ENCODE measurements at places on chromosomes 7 and 10. TPM values are rescaled to one million over a fixed set of nuclear protein-coding genes. Genes with fewer than 3 reads are reported as not detected.

TMEM213 gene
- total RNA-seq, result not detected

DNA sequence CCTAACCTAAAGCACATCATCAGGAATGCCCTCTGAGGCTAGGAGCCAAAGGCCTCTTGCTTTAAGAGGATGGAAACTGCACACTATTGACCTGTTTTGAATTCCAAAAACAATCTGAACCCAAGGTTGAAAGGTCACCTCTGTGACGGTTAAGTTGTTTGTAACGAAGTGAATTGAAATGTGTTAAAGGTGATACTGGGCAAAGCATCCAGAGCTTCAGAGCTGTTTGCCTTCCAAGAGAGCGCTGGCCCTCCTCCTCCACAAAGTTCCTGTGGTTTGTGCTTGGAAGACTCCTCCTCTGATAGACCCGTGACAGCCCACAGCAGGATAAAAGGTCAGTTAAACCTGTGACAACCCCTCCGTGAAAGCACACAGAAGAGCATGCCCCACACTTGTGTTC, 133.7 kb upstream of the CTTNBP2 start:
- DNase-seq, result no peak

GRCh38 chr7:47573758-47574481, 8.0 kb downstream of the TNS3 start:
- DNase-seq, result no peak

DNA sequence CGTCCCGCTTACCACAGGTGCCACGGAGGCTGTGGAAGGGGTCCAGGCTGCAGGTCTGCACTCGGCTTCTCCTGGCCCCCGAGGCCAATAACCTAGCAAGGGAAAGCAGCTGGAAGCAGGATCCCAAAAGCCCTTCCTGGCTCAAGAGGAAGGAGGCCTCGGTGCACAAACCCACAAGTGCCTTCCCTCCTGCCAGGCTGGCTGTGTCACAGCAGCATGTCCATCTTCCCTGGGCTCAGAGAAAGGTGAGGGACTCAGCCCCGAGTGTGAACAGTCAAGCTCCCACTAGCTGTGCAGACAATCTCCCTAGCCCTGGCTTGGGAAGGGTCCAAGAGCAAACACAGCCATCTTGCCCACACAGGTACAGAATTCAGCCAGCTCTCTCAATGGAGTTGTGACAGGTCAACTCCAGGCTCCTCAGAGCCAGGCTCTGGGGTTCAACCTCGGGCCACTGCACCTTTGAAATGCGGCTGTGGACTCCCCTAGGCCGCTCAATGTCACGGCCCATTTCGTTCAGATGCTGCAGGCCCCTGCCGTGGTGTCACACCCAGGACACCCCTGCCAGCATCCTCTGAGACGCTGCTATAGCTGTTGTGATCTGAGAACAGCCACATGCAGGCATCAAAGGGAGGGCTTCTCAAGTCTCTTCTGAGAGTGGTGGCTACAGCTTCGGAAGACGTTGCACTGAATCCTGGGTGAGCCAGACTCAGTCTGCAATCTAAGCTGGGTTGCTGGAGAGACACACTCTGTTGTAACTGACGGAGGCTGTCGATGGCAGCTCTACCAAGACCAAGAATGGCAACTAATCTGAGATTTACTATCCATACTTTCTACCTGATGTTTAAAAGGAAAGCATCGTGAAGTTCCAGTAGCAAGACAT, 137.9 kb downstream of the DIP2C start:
- no peak for DNase-seq

DNA sequence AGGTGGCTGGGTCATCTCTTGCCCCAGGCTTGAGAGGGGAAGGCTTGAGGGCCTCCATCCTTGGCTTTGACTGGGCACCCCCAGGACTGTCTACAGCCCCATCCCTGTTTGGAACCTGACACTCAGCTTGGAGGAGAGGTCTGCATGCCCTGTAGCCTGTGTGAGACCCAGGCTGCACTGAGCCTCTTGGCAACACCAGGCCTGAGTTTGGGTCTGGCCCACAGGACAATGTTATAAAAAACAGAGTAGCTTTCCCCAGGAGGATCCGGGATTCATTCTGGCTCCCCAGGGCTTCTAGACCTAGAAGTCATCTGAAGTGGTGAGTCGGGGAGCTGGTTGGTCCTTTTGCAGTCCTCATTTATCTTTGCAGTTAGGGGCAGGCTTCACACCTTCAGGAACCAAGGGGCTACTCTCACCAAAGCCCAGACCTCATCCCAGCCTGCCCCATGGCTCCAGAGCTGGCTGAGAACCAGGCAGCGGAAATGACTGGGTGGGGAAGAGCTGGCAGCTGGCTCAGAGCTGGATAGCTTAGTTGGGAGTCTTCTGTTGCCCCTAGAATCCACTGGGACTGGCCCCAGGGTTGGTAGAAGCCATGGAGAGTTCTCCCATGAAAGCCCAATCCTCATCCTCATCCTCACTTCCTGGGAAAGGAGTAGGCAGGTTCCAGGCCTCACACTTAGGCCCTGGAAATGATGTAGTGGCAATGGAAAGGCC, 68.8 kb downstream of the ADCYAP1R1 start:
- peak; percentile 15 for DNase-seq

DNA sequence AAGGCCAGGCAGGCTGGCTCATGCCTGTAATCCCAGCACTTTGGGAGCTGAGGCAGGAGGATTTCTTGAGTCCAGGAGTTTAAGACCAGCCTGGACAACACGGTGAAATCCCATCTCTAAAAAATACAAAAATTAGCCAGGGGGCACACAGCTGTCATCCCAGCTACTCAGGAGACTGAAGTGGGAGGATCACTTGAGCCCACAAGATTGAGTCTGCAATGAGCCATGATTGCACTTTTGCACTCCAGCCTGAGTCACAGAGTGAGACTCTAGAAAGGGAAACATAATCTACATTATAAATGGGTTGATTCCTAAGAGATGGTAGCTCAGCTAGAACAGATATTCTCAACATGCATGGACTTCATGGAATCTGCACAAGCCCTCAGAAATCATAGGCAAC, 6.3 kb upstream of the LIPF start:
- no peak for DNase-seq

CPXM2 gene
- not detected for total RNA-seq

- DNase-seq, result no peak
Observed at GRCh38 chr10:101897633-101898032, 54.0 kb upstream of the KCNIP2 start.

DNA sequence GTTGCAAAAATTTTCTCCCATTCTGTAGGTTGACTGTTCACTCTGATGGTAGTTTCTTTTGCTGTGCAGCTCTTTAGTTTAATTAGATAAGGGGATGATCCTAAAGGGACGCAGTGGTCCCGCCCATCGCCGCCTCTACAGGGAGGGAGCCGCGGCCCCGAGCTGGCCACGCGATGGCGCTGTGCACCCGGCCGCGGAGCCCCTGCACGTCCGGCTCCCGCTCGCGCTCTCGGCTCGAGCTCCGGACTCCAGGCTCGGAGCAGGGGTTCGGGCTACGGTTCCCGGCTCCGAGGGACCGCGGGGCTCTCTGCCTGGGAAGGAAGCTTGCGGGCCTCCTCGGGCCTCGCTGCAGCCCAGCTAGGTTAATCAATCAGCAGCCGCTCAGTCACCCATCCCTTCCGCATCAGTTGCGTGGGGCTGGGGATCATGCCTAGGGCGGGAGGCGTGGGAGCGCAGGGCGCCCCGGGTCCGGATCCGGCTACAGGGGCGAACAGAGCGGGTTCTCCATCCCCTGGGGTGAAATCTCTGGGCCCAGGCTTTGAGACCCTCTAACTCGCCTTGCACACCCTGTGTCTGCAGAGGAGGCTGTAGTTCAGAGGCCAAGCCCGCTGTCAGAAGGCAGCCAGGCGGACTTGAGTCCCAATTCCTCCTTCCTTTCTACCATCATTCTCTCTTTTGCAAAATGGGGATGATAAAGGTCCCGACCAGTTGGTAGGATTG, 97.9 kb downstream of the WDR11 start:
- peak; percentile 67 for DNase-seq

- DNase-seq, result no peak
Observed at GRCh38 chr10:115947104-115947503, 325.9 kb downstream of the GFRA1 start.

VAX1 gene
- not detected for total RNA-seq
